ENCODE measurements at places on chromosomes 4 and X.

DNA sequence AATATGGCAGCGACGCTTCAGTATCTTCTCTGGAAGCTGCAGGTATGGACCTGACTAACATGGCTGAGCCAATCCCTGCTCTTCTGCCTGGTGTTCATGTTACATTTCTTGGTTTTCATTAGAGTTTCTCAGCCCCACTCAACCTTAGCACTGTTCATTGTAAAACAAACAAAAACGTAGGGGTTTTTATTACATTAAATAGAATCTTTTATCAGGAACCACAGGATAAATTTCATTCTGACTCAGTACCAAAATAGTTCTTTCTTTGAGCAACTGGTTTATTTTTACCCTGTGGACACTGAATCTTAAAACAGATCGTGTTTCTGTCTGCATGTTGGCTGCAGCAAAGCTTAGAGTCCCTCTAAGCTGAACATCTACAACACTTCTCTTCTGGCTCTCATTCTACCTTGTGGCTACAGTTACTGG is 27.1 kb downstream of the FHIP1A start:
- DNase-seq, result no peak

DNA sequence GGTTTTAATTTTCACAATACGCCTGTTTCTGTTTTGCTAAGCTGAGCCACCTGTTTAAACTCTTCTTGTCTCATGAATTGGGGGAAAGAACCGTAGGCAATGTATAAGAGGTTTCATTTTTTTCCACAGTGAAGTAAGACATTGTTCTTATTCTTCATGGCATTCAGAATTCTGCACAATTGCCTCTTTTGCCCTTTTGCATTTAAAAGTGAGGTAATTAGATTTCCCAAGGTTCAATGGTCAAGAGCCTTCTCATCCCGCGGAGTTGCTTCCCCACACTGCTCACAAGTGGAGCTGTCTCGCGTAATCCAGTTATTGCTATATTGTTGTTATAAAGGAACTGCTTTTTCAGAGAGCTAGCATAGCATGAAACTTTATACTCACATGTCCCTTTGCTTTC is 90.9 kb upstream of the SPRY1 start:
- no peak for DNase-seq

DNA sequence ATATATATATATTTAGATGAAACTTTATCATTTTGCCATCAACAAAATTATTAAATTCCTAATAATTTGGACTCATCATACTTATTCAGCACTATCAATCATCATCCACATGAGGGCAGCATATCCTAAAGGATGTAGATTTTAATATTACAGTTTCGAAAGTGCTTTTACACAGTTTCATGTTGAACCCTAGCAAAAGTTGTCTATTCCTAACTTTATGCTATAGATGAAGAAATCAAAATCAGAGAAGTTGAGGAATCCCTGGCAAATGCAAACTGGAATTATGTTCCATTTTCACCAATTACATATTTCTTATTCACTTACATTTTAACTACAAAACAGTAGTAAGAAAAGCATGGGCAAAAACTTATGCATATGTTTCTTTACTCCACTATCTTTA is 36.6 kb upstream of the UGT2A1 start:
- peak; percentile 15 for DNase-seq

DNA sequence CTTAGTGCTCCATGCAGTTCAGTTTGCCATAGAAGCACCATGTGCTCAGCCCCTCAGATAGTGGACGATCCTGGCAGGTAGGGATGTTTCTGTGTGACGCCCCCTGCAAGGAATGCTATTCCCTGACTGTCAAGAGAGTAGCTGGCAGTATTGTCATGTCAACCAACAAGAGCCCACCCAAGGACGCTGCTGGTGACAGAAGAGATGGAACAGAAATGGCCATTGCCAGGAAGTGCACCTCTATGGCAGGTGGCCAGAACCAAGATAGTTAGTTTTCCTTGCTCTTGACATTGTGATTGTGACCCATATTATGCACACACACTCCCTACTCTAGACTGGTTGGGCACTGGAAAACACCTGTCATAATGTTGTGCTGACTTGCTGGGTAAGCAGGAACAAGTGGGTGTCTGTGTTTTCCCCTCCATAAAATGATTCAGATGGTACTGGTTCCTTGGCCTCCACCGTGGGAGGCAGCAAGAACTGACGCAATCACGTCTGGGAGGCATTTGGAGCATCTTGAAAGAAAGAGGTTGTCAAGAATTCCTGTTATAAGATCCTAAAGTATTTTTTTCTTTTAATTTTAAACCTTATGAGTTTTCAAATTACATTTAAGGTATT is 507.9 kb downstream of the MID1IP1 start:
- peak; percentile 51 for DNase-seq

- DNase-seq, result no peak
Measured at GRCh38 chrX:70257423-70258288, 2.3 kb downstream of the P2RY4 start.

DNA sequence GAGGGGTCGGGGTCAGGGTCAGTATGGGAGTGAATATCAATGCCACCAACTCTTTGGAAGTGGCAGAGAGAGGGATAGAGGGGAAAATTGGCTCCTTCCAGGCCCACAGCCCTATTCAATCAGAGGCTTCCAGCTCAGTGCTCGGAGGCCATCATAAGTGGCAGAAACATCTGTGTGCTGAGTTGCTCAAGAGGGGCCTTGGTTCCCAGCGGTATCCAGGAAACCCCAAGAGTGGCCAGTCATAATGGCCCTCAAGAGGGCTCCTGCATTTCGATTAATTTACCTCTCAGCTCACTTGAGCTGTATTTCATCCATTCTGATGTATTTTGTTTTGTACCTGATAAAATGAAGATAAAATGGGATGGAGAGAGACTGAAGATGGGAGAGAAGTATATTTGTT is 154.3 kb upstream of the EOLA2 start:
- no peak for DNase-seq

- DNase-seq, result no peak
Measured at GRCh38 chr4:16029262-16029661, 54.6 kb downstream of the PROM1 start.

DNA sequence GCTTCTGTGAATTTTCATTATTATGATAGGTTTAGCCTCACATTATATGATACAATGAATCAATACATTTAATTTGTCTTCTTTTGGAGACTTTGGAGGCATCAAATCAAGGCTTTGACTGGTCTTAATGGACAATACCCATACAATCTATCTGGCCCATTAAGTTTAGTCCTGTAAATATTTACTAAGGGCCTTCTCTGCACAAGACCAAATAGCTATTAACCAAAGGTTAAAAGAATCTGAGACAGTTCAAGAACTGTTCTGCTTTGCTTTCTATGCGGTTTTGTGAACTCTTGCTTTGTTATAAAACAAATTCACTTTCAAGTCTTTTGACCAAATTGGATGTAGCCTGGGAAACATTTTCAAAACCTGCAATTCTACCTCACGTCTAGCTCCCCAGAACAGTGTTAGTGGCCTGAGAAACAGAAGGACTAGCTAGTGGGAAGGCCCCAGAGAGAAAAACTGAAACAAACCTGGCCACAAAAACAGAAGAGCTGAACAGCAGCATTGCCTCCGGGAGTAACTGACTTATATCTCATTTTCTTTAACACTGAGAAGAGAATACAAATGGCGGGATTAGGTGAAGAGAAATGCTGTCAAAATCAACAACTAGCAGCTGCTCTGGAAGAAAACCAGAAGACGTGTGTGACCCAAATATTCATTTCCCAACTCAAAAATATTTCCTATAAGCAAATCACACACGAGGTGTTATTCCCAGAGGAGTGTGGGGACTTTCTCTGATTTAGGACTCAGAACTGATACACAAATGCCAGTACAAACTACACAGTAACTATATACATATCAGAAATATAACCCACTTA is 548 bp downstream of the TLR1 start:
- peak; percentile 79 for DNase-seq

- DNase-seq, result no peak
Measured at GRCh38 chr4:39341075-39341725, 25.0 kb downstream of the RFC1 start.

- DNase-seq, result no peak
Measured at GRCh38 chr4:37653601-37654000, 32.6 kb downstream of the RELL1 start.

DNA sequence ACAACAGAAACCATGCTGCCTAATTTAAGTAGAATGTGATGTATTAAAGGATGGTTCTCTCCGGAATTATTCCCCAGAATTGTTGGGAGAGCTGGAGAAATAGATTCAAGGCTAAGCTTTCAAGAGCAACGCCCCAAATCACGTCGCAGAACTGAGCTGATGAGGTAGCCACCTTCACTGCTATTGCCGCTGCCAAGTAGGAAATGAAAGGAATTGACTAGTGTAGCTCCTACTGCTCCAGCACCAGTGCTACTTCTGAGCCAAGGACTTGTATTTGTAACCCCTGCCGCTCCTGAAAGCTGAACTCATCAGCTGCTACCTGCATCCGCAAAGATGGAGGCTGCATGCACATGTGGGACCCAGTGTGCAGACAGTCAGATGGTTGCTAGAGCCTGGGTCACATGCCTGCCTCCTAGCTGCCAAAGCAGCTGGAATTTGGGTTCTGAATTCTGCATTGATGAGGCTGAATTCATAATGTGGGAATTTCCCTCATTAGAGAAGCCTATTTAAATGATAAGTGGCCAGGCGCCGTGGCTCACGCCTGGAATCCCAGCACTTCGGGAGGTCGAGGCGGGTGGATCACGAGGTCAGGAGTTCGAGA is 173.9 kb downstream of the PDGFRA start:
- no peak for DNase-seq

GRCh38 chr4:74456056-74456744 is 11.3 kb downstream of the AREG start:
- DNase-seq, result no peak

DNA sequence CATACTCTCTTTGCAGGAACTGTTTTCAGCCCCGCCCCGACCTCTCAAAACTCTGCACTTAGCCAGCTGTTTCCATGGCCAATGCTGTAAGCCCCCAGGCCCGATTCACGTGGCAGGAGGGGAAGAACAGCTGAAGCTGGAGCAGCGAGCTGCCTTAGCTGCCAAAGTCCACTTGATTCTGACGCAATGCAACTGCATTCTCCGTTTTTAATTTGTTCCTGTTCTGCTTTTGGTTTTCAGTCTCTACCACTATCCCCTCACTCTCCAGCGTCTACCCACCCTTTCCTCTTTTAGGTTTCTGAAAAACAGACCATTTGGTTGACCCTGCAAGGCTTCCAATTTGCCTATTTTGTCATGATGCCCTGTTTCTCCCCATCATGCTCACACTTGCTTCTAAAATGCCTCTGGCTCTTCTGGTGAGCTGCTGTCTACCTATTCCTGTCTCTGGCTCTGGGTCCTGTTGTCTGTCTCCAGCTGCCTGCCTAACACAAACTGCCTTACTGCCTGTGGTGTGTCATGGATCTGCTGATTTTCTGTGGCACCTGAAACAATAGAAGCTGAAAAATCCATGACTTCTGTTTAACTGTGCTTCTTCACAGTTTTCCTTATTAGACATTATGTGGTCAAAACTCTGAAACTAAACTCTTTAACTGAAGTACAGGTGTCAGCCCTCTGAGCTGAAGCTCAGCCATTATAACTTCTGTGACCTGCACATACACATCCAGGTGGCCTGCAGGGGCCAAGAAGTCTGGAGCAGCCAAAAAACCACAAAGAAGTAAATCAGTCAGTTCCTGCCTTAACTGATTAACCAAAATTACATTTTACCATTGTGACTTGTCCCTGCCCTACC is 160.5 kb upstream of the AGTR2 start:
- no peak for DNase-seq

DNA sequence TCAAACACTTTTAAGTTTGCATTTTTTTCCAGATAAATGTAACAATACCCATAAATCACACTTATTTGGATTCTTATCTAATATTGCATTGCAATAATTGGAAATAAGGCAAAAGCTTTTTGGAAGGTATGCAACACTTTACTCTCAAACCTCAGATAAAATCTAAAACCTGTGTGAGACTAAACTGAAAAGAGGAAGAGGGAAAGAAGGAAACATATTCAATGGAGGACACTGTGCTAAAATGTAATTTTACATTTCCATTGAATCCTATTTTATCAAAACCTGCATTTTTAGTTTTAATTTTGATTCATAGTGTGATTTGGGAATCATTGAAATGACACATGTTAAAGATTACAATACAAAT is 99.4 kb downstream of the HPGD start:
- no peak for DNase-seq

DNA sequence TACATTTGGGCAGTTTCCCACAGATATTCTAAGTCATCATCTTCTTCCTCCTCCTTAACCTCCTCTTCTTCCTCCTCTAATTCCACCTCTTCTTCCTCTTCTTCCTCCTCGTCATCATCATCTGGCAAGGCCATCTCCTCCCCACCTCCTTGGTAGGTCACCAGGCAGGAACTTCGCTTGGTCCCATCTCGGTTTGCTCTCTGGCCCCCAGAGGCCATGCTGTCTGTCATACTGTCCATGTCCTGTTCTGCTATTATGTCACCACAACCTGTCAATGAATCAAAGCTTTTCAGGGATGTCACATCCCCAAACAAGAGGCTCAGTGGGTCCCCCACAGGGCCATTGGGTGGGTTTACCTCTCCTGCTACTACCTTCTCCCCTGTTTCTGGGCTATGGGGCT is 13.5 kb downstream of the AMER1 start:
- DNase-seq, result no peak

GRCh38 chrX:78375894-78376293 is 48.5 kb upstream of the CYSLTR1 start:
- peak; percentile 57 for DNase-seq

DNA sequence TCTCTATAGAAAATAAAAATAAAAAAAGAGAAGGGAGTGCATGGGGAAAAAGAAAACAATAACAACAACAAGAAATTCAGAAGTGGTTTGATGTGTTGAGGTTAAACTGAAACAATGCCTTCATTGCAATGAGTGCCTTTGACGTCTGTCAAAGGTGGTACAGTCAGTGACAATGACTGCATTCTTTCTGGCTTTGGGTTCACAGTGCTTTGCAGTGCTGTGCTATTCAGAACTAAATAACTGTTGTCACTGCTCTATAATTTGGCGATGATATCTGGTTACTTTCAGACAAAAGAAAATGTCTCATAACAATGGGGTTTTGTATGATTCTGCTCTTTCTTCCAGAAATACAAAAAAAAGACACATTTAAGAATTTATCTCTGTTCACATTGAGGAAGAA is 488.6 kb upstream of the MAGEB2 start:
- no peak for DNase-seq

DNA sequence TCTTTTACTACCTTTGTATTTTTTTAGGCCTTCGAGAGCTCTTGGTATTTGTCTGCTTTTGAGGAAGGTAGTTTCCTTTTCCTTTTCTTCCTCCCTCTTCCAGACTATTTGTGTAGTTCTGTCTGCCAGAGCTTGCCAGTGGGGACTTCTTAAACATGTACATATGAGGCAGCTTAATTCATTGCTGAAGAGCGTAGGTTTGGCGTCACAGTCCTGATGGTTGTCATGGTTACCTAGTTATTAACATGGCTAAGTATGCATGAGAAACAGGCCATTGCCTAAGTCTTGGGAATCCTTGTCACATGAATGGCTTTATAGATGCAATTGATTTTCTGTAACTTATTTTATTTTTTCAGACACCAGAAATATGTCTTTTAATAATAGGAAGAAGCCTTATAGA is 48.5 kb upstream of the ARMCX2 start:
- DNase-seq, result no peak

GRCh38 chr4:184434021-184434420 is 40.3 kb downstream of the IRF2 start:
- no peak for DNase-seq

- DNase-seq, result peak; percentile 20
Measured at GRCh38 chr4:143025081-143025704, 159.5 kb upstream of the USP38 start.
